ENCODE measurements at places on chromosomes 7 and 10. TPM values are rescaled to one million over a fixed set of nuclear protein-coding genes. Genes with fewer than 3 reads are reported as not detected.

Gene ZNF503
- total RNA-seq: 0.38 TPM

Gene NRAP
- not detected for total RNA-seq

Gene CALML3
- total RNA-seq: not detected

GRCh38 chr7:50513166-50513871 lies 51.9 kb downstream of the DDC start:
- H3K27ac ChIP-seq: no peak overlapping the region
- no peak overlapping the region for H3K4me3 ChIP-seq

DNA sequence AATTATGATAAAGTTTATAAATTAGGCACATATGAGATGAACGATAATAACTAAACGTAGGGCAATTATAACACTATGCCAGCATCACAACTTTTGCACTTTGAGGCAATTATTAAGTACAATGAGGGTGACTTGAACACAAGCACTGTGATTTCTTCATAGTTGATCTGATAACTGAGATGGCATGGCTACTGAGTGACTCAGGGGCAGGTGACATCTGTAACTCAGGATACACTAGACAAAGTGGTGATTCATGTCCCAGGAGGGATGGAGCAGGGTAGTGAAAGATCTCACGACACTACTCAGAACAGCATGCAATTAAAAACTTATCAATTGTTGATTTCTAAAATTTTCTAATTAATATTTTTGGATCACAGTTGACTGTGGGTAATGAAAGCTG lies 98.3 kb upstream of the ARHGAP21 start:
- peak; percentile 17 for DNase-seq
- H3K27ac ChIP-seq: no peak overlapping the region
- no peaks in the 10 kb centered on the region for H3K36me3 ChIP-seq
- peaks cover 36% of the 10 kb centered on the region for H3K4me1 ChIP-seq
- H3K27me3 ChIP-seq: no peaks in the 10 kb centered on the region

GRCh38 chr7:31284106-31284505 lies 56.4 kb downstream of the NEUROD6 start:
- no peaks in the 10 kb centered on the region for H3K27me3 ChIP-seq
- no peaks in the 10 kb centered on the region for H3K4me1 ChIP-seq
- H3K36me3 ChIP-seq: no peaks in the 10 kb centered on the region
- H3K4me3 ChIP-seq: no peak overlapping the region
